ENCODE measurements at places on chromosomes 1 and 21.
A peak's percentile ranks its signal among the peaks of the same experiment; 100 is the strongest.

- DNase-seq = peak; percentile 9
Observed at GRCh38 chr1:10960411-10961299, 51.8 kb upstream of the TARDBP start.

DNA sequence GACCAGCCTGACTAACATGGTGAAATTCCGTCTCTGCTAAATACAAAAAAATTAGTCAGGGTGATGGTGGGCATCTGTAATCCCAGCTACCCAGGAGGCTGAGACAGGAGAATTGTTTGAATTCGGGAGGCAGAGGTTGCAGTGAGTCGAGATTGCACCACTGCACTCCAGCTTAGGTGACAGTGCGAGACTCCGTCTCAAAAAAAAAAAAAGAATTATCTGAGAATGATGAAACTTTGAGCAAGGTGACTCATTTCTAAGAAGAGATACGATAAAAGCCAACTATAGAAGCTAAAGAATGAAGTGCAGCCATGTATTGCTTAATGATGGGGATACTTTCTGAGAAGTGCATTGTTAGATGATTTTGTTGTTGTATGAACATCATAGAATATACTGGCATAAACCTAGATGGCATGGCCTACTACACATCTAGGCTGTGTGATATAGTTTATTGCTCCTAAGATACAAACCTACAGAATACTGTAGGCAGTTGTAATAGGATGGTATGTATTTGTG lies 64.7 kb downstream of the SNRPE start:
- no peak for DNase-seq

DNA sequence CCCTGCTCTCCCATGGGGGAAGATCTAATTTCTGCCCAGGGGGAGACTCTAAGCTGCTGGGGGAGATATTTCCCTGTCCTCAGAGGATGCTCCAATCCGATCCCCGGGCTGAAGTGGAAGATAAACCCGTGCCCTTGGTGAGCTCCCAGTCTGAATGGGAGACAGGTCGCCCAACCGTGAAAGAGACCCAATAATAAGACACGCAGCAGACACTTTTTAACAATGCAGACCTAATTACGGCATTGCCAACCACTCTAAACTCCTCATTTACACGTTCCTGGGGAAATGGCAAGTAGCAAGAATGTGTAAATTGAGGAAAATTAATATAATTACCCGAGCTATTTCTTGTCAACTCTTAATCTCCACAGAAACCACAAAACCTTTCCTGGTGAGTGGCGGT lies 48.7 kb upstream of the ACTL8 start:
- DNase-seq = no peak

DNA sequence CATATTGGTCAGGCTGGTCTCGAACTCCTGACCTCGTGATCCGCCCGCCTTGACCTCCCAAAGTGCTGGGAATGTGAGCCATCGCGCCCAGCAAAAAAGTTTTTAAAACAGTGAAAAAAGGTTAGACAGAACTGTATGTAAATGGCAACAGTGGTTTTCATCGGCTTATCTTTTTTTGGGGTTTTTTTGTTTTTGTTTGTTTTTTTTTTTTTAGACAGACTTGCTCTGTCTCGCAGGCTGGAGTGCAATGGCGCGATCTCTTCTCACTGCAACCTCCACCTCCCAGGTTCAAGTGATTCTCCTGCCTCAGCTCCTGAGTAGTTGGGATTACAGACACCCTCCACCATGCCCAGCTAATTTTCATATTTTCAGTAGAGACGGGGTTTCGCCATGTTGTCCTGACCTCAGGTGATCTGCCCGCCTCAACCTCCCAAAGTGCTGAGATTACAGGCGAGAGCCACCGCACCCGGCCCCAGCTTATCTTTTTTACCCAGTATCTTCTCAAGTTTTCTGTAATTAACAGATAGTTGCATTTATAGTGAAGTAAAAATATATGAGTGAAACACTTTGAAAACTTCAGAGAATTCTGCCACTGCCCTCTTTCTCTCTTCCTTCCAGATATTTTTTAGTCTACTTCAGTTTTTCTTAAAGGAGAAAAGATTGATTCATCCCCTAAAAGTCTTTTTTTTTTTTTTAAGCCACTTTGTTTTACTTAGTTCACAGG lies 13.1 kb downstream of the TIMM17A start:
- no peak for DNase-seq

- DNase-seq = no peak
Observed at GRCh38 chr21:43611598-43612369, 47.5 kb downstream of the HSF2BP start.

GRCh38 chr1:160407839-160408801 lies 7.8 kb downstream of the VANGL2 start:
- DNase-seq = no peak

DNA sequence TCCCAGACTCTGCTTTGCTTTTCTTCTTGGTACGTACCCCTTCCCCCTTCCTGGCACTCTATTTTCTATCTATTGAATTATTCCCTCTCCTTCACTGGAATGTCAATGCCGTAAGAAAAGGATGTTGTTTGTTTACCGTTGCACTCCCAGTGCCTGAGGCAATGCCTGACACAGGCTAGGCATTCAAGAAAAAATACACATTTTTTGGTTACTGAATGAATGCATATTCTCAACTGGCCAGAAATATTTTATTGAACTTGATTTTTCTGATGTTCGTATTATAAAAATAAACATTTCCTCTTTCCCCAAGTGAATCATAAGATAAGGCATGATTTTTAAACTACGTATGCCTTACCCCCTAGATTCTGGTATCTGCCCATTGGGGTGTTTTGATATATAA lies 41.2 kb downstream of the GNG12 start:
- no peak for DNase-seq

- DNase-seq = no peak
Observed at GRCh38 chr1:226782845-226783601, 43.9 kb upstream of the ITPKB start.

- no peak for DNase-seq
Observed at GRCh38 chr1:67827688-67828087, 5.6 kb downstream of the GNG12 start.

DNA sequence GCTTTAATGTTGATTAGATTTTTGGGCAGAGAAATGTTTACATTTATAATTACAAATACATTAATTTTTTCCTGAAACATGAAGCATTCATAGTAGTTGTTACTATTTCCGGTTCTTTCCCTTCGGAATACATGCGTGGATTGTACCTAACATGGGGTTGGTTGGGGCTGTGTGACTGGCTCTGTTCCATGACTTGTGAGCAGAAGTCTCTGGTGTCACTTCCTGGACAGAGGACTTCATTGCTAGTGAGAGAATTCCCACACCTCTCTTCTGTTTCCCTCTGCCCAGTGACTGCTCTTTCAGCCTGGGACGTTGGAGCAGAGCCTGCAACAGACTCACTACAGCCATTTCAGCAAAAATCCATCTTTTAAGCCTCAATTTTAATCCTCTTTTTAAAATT lies 231.4 kb downstream of the GRIK1 start:
- DNase-seq = no peak

DNA sequence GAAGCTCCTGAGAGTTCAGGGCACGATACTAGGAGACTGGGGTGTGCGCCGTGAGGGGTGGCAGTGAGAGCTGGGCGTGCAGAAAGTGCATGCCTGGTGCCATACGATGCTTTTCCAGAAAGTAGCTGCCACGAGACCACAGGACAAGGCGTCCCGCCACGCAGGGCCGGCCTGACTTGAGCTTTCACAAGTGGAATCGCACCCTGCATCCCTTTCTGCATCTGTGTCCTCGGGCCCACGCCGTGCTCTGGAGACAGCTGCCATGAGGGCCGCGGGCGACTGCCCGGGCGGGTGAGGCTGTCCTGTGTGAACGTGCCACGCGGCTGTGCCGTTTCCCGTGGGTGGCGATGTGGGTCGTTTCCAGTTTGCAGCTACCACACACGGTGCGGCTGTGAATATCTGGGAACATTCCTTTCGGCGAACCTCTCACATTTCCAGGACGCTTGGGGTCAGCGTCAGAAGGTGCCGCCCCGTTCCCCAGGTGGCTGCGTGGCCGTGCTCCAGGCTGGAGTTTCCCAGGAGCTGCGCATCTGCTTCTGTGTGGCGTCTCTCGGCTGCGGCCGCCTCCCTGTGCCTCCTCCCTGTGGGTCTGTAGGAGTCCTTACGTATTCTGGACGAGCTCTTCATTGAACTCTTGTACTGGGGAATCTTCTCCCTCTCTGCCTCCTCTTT lies 1.0 kb upstream of the PERM1 start:
- no peak for DNase-seq

DNA sequence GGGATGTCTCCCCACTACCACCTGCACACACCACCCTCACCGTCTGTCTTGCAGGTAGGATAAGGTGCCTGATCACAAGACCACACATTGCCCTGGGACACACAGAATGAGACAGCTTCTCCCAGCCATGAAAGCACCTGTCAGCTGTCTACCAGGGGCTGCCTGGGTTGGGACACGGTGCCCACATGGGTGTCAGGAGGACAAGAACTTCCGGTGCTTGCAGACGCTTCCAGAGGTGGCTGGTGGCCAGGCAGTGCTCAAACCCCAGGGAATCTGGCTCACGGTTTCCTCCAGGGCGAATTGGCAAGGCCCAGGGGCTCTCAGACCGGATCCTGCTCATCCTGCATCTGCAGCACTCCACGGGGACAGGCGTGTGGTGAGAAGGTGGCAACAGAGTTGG lies 182.6 kb upstream of the ARHGEF16 start:
- DNase-seq = no peak

DNA sequence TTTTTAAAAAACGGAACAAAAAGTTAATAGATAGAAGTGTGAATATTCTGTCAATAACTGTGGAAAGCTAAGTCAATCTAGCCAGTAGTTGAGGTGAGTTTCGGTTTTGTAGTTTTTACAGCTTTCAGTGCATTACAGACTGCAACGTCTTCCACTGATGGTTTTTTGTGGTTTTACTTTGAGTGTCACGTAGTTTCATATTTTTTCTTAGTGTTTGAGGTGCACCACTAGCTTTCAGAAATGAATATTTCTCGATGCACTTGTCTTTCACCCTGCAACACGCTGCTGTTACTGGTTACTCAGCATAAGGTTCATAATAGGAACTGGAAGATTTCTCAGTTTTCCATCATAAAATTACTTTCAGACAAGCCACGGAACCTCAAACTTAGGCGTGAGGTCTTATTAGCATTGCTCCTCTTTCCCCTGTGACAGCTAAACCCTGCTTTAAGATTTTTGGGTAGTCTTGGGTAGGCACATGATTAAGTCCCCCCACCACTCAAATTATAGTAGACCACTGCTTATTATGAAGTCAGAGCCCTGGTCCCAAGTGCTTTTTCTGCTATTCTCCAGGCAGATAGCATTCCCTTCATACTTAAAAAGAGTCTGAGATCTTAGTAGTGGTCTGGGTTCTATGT lies 1412.7 kb downstream of the KCNT2 start:
- DNase-seq = no peak

GRCh38 chr1:179229214-179230140 lies at the start of gene ABL2:
Gene ABL2, minus strand, starts transcription at chr1:179229677. Its CDS starts 280 bp downstream, at chr1:179229397.
- no peak for DNase-seq

DNA sequence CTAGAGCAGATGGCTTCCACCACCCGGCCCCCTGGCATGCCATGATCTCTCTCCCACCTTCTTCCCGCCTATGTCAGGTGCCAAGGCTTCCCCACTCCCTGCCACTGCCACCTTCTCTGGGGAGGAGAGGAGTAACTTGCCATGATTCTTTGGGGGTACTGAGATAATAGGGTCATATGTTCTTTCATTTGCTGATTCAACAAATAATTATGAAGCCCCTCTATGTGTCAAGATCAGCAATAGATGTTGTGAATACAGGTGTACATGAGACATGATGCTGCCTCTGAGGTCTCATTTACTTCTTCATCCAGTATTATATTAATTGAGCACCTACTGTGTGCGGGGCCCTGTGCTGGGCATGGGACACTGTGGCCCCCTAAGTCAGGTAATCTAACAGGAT lies 6.0 kb upstream of the VWA5B1 start:
- DNase-seq = no peak

- no peak for DNase-seq
Observed at GRCh38 chr1:243465081-243465480, 209.2 kb downstream of the SDCCAG8 start.

DNA sequence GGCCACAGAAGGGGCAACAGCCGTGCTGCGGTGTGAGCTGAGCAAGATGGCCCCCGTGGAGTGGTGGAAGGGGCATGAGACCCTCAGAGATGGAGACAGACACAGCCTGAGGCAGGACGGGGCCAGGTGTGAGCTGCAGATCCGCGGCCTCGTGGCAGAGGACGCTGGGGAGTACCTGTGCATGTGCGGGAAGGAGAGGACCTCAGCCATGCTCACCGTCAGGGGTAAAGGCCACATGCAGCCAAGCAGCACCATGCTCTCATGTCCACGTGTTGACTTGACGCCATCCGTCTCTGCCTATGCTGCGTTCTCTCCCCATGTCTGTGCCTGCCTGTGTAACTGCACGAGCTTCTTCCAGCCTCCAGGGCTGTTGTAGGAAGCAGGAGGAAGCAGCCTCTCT lies 85.5 kb downstream of the OBSCN start:
- DNase-seq = no peak

- no peak for DNase-seq
Observed at GRCh38 chr1:818618-819291, 105.0 kb upstream of the SAMD11 start.

- DNase-seq = no peak
Observed at GRCh38 chr1:176118985-176119384, 88.1 kb downstream of the COP1 start.

DNA sequence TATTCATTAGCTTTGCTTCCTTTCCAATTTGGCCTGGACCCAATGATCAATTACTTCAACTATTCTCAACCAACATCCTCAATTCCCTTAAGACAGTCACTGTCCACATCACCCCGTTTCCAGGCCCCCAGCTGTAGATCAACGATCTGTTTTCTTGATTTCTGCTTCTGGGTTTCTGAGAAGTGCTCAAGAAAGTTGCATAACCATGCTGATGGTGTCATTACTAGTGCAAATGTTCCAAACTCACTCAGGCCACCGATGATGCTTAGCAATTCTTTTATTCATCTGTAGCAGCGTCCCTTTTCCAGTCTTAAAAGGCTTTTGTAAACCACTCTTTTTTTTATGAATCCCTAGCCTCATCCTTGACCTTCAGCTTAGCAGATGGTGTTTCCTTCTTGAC lies 155.8 kb upstream of the PTGFR start:
- DNase-seq = no peak

GRCh38 chr1:40532062-40532389 lies 589 bp downstream of the ZNF684 start:
- DNase-seq = no peak

GRCh38 chr1:29784276-29785136 lies 548.2 kb downstream of the PTPRU start:
- no peak for DNase-seq

DNA sequence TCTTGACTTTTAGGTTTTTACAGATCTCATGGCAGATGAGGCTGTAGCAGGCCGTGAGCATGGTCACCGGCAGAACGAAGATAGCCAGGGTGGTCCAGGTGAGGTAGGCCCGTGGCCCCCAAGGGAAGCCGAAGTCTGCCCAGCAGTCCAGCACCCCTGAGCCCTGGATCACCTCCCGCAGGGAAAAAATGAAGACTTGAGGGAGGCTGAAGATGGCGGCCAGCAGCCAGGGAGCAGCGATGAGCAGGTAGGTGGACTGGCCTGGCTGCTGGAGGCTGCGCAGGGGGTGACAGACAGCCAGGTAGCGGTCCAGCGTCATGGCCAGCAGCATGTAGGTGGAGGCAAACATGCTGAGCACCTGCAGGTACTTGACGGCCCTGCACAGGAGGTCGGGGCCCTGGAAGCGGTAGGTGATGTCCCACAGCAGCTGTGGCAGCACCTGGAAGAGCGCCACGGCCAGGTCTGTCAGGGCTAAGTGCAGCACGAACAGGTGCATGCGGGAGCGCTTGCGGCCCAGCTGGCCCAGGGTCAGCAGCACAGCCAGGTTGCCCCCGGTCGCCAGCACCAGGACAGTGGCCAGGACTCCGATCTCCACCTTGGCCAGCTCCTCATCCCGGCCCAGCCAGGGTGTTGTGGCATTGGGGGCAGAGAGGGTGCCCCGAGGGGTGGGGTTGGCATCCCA lies 856 bp downstream of the AVPR1B start:
- no peak for DNase-seq

GRCh38 chr1:19468397-19468956 lies 16.9 kb downstream of the CAPZB start:
- no peak for DNase-seq
